Effector memory CD4-positive, alpha-beta T cell (primary cell): ENCODE measurements at places on chromosomes 1 and 21.

- DNase-seq: no peak
These were observed 137.8 kb downstream of the PTPRC start for GRCh38 chr1:198776602-198777029.

- no peak for DNase-seq
These were observed 1632.3 kb downstream of the KCNT2 start for GRCh38 chr1:194975913-194976312.

- no peak for DNase-seq
These were observed at the start of gene KCNK2 for GRCh38 chr1:215082532-215083382. KCNK2 (plus strand) TSS chr1:215082737; CDS start chr1:215083386, 649 bp downstream.

DNA sequence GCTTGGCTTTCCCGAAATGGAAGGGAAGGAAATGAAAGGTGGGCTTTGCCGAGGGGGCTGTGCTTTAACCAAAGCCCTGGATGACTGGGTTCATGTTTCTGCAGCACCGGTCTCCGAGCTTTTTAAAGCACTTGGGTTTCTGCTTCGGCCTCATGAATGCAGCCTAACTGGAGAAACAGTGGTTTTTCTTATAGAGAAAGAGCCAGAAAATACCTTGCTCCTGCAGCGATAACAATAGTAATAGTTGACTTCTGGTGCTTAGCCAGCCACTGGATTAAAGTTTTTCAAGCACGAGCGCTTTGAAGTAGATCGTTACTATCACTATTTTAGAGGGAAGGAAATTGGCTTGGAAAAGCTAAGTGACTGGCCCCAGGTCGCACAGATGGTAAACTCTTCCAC lies 500 bp upstream of the DOCK7 start:
- no peak for DNase-seq

- no peak for DNase-seq
These were observed 73.3 kb upstream of the KLHDC7A start for GRCh38 chr1:18407166-18408045.

- no peak for DNase-seq
These were observed 7.5 kb downstream of the MASP2 start for GRCh38 chr1:11039351-11040104.

- no peak for DNase-seq
These were observed 41.0 kb downstream of the KCNN3 start for GRCh38 chr1:154829062-154829461.

DNA sequence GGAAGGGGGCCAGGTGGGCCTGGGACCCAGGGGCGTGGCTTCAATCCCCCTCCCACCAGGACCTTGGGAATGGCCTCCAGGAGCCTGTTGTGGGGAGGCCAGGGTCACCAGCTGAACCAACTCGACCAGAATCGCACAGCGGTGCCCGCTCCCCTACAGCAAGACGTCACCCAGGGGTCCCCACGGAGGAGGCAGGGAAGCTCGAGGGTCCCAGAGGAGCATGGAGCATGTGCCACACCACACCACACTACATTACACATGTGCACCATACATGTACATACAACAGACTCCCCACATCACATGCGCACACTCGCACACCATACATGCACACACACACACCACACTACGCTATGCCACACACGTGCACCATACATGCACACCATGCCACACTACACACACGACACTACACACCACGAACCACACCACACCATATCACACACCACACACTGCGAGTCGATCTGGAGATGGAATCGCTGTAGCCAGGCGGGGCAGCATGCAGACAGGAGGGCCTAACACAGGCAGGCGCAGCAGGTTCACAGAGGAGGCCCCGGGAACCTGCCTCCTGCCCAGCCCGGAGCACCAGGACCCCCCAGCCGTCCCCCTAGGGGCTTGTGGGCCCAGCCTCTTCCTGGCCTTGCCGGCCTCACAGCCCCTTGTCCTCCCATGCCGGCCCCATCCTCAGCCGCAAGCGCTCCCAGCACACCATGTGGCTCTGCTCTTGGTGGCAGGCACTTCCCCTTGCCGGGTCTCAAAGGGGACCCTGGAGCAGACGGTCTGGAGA lies 596 bp downstream of the ITGB2 start:
- no peak for DNase-seq
